ELR (cell line): ENCODE measurements at places on chromosomes 2 and 18.

GRCh38 chr18:55988537-55988936 is 400.5 kb upstream of the TCF4 start:
- DNase-seq = peak; percentile 10

DNA sequence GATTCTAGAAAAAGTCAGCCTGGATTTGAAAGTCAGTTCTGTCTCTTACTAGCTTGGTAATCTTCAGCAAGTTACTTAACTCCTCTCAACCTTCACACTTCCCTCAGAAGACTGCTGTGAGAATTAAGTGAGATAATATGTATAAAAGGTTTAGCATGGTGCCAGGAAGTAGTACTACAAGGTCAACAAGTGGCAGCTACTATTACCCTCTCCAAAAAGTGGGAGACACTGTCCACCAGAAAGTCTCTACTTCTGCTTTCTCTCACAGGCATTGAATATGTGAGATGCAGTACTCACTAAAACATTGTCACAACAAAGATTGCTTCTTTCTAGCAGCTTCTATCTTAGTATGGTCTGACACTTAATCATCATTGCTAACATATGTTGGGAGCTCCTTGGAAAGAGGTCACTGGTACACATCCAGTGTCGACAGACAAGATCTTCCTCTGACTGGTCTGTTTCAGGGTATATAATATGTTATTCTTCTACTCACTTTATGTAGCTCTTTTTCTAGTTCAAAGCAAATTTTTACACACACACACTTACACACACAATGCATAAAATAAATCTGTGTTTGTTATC is 47.9 kb downstream of the DOCK10 start:
- no peak for DNase-seq

DNA sequence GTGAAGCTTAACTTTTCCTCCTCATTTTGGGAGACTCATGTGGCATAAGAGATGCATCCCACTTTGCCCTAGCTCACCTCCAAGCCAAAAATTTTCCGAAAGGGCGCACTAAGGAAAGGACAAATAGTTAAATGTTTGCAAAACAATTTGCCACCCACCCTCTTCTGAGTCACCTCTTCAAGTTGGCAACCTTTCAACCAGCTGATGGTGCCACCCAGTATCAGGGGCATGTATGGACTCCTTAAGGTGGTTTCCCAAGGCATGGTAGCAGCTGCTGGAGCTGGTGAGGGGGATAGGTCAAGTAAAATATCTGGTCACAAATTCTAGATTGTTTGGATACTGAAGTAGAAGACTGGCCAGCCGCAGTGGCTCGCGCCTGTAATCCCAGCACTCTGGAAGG is 17.2 kb upstream of the ITGAV start:
- no peak for DNase-seq

DNA sequence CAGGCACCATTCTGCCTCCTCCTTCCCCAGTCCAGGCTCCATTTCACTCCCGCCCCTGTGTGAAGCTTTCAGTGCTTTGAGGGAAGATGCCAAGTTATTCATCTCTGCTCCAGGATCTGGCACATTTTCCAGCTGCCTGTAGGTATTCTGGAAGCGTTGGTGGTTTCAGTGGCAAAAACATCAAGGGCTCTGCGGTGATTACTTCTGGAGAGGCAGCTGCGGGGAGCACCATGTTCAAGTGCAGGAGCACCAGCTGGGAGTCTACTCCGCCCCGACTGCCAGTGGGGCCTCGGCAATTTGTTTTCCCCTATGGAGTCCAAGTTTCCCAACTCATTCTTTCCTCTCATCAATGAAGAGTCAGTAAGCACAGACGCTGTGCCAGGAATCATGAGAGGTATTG is 211.7 kb downstream of the CLIP4 start:
- DNase-seq = no peak

DNA sequence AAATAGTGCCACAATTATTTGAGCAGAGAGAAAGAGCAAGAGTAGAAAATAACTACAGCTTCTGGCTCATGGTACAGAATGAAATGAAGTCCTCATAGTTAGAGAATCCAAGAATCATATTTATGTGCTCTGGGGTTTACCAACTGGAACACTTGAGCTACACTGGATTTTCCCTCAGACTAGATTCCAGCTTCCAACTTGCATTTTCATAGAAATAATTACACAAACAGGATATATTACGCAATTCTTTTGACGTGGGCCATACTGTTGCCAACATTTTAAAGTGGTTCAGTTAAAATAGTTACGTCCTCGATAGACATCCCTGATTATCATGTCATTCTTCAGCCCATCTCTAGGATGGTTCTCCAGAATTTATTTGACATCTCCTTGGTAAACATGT is 129.2 kb downstream of the ETAA1 start:
- peak; percentile 22 for DNase-seq

DNA sequence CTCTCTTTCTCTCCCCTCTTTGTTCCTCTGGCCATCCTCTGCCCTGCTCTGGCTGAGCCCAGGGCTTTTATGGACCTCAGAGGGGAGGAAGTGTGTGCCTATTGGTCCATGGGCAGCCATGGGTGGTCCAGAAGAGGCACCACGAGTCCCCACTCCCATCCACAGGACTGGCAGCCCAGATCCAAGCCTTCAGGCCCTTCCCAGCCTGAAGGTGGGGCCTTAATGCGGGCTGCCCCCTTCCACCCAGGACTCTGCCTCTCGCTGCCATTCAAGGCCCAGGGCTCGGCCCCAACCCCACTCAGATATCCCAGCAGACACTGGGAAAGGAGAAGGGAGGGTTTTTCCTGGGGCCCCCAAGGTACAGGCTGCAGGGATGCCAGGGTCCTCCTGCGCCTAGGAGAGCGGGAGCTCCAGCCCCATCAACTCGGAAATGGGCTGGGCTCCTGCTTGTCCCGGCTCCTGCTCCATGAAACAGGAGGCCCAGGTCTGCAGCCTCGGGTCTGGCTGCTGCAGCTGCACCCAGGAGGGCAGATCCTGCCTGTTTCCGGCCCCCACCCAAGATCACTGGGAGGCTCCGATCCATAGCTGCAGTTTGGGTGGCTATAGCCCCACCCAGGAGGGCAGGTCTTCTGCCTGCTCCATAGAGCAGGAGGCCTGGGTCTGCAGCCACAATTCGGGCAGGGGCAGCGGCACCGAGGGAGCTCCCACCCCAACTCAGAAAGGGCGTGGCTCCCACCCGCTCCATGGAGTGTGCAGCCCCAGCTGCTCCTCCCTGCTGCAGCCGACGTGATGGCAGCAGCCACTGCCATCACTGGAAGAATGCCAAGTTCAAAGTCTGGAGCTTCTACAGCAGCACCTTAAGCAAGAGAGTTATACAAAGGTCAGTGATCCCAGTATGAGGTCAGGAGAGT is 116.6 kb upstream of the RBBP8 start:
- no peak for DNase-seq
